ENCODE measurements at places on chromosomes 3 and 15.
A peak's percentile ranks its signal among the peaks of the same experiment; 100 is the strongest.

GRCh38 chr3:134077649-134078161, 48.0 kb upstream of the SLCO2A1 start:
- DNase-seq = no peak

DNA sequence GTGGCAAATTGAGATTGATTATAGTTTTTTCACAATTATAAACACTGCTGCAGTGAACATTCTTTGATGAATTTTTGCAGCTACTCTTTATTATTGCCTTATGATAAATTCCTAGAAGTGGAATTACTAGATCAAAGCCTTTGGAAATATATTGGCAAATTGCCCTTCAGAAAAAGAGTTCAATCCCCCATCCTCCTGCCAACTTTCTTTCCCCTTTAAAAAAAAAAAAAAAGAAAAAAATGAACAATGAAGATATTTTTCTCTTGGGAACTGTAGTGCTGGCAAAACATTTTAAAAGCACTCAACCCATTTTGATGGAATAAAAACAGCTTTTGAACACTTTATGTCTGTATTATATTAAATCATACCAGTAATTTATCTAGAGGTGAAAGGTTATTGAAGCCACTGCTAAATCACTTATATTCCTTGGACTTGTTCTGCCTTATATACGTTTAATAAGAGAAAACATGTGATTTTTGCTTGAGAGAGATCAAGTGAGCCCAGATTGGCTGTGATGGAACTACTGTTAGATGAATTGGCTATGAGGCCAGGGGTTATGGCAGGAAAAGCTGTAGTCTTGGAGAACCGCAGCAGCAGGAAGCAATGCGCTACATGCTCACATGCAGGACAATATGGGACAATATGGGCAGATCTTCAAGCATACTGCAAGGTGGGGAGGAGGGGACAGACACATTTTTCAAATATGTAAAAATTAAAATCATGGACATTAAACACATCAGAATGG, 212.8 kb upstream of the C2CD4B start:
- DNase-seq = no peak

- peak; percentile 79 for DNase-seq
Observed at GRCh38 chr15:78422571-78423340, 15.3 kb upstream of the IREB2 start.

DNA sequence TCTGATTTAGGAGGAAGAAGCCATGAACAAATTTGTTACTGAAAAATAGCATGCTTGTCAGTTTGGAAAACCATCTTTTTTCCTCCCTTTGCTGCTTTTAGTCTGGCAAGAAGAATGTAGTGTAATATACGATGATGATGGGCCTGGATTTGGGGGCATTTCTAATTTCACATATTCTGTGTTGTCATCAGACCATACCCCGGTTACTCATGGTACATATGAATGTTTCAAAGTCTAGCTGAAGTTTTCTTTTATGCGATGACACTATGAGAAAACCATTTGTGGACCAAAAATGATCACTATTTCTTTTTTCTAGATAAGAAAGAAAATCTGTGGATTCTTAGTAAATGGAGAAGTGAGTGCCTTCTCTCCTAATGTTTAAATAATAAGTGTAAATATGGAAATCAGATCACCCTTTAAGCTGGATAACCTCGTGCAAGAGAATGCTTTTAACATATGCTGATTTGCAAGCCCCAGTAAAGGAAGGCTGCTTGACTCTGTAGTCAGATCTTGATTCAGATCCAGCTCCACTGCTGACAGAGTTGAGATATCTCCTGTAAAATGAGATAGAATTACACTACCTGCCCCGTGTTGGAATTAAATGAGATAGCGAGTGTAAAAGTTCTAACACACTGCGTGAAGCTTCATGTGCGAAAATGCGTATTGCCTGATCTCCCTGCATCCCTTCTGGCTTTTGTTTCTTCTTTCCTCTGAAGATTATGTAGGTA, 3.0 kb downstream of the MEF2A start:
- DNase-seq = peak; percentile 45

GRCh38 chr3:126058666-126059065, 25.3 kb downstream of the SLC41A3 start:
- DNase-seq = no peak

- DNase-seq = no peak
Observed at GRCh38 chr3:55828712-55829111, 341.6 kb upstream of the WNT5A start.

DNA sequence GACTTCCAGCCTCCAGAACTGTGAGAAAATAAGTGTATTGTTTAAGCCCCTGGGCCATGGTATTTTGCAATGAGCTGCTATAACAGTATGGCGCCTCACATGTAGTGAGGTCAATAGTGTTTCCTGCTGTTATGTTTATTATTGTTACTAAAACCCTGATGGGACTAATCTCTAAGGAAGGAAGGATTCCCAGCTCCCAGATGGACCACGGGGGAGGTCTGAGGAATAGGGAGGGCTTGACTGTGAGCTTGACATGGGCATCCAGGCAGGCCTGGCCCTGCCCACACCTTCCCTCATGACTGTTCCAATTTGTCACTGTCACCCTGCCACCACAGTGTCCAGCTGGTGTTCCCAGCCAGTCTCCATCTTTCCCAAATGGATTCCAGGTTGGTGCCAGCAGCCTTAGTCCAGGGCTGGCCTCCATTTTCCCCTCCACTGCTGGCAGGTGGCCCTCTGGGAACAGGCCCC, 14.5 kb upstream of the SLC41A3 start:
- DNase-seq = peak; percentile 90

DNA sequence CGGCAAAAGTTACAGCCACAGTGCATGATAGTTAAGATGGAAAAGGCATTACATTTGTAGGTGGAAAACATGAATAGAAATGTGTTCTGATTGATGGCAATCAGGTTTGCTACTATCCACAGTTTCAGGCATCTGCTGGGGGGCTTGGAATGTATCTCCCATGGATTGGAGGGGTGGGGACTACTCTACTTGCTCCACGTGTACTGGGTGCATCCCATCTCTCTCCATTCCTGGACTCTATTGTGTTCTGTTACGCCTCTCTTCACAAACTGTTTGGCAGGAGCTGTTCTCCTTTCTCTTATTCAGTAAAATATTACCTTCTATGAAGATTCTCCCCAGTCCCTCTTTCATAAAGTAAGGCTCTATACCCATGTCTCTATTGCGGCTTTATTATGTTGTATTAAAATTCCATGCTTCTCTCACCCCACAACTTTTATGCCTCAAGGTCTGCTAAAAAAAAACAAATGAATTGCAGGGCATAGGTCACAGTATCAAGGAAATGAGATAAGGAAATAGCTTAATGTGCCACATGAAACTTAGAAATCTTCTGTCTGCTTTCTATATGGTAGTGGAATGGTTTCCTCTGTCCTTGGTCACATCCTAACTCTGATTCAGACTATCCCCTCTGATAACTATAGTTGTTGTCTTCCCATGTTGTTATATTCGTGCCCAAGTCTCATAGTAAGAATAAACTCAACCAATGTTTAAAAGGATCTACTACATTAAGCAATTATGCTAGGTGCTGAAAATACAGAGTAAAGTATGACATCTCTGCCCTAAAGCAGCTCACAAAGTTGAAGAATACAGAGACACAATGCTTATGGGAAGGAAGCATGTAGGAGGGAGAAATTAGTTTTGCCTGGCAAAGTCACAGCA, 43.2 kb downstream of the LRRFIP2 start:
- no peak for DNase-seq

- no peak for DNase-seq
Observed at GRCh38 chr3:131716943-131717342, 214.2 kb upstream of the MRPL3 start.

GRCh38 chr15:42491539-42492225, 741 bp upstream of the ZNF106 start:
- DNase-seq = no peak

DNA sequence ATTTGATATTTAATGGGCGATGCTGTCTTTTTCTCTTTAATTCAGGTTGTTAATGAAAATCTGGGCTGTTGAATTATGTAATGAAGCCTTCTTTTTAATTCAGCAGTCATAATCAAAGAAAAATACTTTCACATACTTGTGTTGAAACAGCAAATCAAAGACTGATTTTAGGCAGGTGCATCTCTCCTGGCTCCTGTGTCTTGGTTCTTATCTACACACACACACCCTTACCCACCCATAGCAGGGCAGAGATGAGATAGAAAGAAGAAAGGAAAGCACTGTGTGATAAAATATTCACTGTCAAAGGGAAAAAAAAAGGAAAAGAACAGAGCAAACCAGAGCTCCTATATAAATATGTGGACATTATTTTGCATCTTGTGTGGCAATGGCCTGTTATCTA, 130.6 kb upstream of the CGNL1 start:
- DNase-seq = no peak

DNA sequence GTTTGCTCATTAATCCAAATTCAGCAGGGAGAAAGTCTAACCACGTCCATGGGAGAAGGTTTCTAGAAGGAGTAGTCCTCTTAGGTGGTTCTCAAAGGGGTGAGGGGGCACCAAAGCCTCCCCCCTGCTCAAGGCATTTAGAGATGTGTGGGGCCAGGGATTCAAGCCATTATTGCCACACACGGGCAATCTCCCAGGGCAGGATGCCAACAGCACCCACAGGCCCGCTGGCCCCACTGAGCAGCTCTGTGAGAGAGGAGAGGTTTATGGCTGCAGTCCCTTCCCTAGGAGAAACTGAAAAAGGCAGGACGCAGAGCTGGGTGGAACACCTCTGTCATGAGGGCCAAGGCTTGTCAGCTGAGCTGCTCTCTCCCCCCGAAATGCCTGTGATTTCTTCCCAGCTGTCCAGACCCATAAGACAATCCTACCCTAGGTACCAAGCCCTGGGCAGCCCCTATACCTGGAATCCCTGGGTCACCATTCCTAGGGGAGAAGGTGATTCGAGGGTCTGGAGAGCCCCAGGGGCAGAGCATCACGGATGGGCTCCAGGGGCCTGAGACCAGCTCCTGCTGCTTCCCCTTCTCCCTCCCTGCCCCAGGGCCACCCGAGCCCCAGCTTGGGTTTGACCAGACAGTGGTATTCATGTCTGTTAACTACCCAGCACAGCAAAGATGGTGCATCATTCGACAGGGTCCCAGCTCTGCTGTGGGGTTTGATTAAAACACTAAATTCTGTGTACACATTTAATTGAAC, 39.0 kb downstream of the WHAMM start:
- no peak for DNase-seq

DNA sequence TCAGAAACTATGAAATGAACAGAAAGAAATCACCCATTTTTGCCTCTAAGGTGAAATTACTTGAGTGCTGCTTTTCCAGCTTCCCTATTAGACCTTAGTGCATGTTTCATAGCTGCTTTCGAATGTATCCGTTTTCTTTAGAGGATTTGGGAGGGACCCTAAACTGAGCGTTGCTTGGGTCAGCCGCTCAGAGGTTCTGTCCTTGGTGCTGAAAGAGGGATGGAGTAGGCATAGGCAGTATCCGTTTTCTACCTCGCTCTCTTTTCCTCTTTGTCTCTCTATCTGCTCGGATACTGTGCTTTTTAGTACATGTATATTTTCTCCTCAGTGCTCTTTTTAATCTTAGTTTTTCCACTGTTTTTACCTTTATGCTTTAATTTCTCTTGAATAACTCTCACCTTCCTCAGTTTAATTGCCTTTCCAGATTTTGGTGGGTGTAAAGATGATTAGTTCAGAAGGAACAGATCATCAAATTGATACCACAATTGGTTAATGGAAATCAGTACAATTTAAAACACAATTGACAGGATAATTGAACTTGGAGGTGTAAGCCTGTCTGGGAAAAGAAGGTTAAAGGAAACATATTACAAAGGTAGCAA, at the start of gene DRD3:
TSS of gene DRD3 (minus strand) at position 283 of the 599 bp plus-strand sequence. CDS start 7,060 bp downstream, outside the sequence.
- no peak for DNase-seq

DNA sequence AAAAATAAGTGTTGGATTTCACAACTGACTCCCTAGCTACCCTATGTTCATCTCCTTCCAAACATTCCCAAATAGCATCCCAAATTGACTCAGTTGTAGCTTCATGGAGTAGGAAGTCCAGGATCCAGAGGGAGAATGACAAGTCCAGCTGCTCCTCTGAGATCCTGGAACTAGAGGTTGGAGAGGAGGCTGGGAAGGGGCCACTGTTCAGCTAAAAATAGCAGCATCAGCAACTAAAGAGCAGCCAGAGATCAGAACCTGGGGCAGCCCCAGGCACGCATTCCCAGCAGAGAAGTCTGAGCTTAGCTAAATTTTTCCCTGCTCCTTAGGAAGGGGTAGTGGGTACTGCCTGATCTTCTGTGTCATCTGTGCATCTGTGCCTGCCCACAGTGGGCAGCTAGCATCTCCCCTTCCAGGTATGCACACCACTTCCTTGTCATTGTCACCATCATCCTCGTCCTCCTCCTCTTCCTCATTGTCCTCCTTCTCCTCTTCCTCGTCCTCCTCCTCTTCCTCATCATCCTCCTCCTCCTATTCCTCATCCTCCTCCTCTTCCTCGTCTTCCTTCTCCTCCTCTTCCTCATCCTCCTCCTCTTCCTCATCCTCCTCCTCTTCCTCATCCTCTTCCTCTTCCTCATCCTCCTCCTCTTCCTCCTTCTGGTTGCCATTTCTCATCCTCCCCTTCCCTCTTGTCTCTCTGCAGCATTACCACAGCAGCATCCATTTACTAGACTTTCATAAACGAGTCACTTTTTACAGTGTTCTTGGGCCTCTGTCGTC, 152.3 kb upstream of the ROPN1 start:
- DNase-seq = no peak

GRCh38 chr3:33364531-33365128, 75.6 kb downstream of the UBP1 start:
- no peak for DNase-seq

DNA sequence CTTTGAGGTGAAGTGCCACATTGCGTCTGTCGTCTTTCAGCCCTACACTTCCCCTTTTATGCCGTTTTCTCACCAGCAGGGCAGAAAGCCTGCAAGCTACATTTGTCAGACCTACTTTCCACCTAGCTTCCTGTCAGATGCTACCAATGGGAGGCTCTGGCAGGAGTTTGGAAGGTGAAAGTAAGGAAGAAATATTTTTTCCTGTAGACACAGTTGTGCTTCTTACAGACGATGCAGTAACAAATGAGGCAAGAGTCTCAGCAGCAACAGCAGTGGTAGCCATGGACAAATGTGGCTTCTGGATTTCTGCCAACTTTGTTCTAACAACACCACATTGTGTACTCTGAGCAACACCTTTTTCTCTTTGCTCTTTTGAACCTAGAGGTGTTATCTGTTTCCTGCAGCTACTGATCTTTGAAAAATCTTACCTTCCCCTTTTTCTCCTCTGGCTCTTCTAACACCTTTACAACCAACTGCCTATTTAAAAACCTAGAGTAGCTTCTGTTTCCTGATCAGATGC, 70.6 kb upstream of the STT3B start:
- DNase-seq = no peak

DNA sequence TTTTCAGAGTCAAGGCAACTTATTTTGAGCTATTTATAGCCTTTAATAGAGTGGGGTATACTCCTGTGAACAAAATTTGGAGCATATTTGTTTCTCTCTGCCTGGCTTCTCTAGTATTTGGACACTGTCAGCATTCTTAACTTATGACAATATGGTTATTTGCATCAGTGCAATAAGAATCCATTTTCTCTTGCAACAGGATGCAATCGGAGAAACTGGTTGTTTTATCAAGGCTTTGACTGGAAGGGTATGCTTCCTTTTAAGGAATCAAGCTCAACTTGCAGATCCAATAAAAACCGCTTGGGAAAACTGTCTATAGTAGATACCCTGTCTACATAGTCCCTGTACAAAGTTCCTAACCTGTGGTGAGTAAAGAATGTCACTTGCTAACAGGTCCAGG, 106.7 kb downstream of the DPH6 start:
- peak; percentile 72 for DNase-seq

- DNase-seq = no peak
Observed at GRCh38 chr15:36911322-36911944, 188.9 kb downstream of the MEIS2 start.

Measured in G401 (cell line).